CMK (cell line): ENCODE measurements at places on chromosomes 2 and 18.

- no peak for DNase-seq
Measured at GRCh38 chr2:80560326-80560725, 255.8 kb upstream of the LRRTM1 start.

DNA sequence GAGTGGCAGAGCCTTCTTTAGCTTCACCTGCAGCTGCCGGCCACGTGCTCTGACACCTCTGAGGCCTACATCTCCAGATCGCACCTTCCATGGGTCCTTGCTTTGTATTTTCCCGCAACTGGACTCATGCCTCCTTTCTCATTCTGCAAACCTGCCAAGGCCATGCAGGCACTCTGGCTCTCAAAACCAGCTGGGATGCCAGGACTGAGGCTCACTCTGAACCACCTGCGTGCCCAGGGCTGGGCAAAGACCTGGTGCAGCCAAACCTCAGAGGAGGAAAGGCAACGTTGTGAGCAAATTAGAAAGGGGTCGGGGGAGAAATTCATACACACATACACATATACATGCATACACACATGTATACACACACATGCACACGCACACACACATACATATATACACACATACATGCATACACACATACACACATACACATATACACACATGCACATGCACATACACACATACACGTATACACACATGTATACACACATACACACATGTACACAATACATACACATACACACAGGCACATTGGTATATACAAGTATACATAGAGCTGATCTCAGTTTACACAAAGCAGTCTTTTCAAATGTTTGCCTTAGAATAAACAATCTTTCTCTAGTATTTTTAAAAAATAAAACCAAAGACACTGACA lies 125.2 kb downstream of the RTP5 start:
- DNase-seq = no peak

GRCh38 chr2:105950521-105951383 lies 206.0 kb downstream of the NCK2 start:
- no peak for DNase-seq

- DNase-seq = no peak
Measured at GRCh38 chr2:187126247-187127005, 277.5 kb upstream of the ZSWIM2 start.

GRCh38 chr2:175439416-175439815 lies 257.9 kb upstream of the ATP5MC3 start:
- DNase-seq = no peak

GRCh38 chr18:5091741-5092140 lies 105.3 kb downstream of the AKAIN1 start:
- no peak for DNase-seq

DNA sequence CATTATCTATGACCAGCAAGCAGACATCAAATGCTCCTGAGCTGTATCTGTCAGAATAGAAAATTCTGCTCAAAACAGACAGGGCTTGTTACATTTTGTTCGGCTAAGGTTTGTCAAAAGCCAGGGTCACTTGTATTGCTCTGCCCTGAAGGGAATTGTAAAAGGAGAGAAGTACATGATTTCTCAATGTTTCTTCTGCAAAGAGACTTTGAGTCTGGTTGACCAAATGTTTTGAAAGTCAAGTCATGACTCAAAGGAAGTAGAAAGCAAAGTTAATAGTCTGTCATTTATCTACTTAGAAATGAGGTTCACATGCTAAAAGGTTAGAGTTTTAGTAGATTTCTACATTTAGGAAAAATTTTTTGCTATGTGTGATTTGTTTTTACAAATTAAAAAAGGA lies 1624.1 kb upstream of the ZEB2 start:
- no peak for DNase-seq
